Breast epithelium (tissue), 4 donors: ENCODE measurements at places on chromosomes 7 and 10. TPM values are rescaled to one million over a fixed set of nuclear protein-coding genes. Genes with fewer than 3 reads are reported as not detected.

The MACC1 gene
- total RNA-seq: 39.4 TPM

The TMEM72 gene
- total RNA-seq: not detected

The IL2RA gene
- 0.33 TPM for total RNA-seq

The SEC24C gene
- total RNA-seq: 57.7 TPM

The TNS3 gene
- total RNA-seq: 41.0 TPM

The SFMBT2 gene
- total RNA-seq: 3.5 TPM

The HOXA4 gene
- 2.0 TPM for total RNA-seq

The UCMA gene
- not detected for total RNA-seq

The ZPBP gene
- total RNA-seq: not detected

The EGFR gene
- 61.9 TPM for total RNA-seq

The ITPRID1 gene
- not detected for total RNA-seq

- DNase-seq: no peak
Measured at GRCh38 chr7:49159536-49159935, 235.2 kb downstream of the CDC14C start.

GRCh38 chr7:30984359-30985107 is 20.8 kb downstream of the GHRHR start:
- DNase-seq: no peak

DNA sequence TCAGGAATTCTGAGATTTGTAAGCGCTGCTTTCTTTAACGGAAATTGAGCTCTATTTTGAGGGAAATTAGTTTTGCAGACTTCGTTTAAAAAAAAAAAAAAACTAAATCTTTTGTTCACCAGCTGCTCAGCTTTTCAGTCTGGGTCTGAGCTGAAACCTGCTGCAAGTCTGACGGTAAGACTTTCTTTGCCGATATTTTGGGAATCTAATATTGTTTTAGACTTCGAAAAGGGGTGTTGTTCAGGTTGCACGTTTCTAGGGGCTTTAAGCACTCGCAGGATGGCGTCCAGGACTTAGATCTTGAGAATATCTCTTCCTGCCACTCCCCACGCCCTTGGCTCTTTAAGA is 1.8 kb upstream of the MEOX2 start:
- no peak for DNase-seq

- DNase-seq: no peak
Measured at GRCh38 chr7:72243329-72243728, 168.8 kb downstream of the CALN1 start.

DNA sequence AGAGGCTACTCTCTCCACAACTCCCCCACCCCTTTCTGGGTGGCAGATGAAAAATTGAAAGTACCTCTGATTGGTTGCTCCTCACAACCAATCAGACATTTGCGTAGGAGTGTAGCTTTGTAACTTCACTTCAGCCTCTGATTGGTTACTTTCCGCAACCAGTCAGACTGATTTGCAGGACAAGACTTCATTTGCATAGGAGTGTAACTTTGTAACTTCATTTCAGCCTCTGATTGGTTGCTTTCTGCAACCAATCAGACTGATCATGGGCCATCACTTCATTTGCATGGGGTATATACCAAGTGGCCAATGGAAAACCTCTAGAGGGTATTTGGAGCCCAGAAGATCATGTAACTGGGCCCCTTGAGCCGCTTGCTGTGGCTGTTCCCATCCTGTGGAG is 25.6 kb downstream of the CDNF start:
- DNase-seq: no peak

DNA sequence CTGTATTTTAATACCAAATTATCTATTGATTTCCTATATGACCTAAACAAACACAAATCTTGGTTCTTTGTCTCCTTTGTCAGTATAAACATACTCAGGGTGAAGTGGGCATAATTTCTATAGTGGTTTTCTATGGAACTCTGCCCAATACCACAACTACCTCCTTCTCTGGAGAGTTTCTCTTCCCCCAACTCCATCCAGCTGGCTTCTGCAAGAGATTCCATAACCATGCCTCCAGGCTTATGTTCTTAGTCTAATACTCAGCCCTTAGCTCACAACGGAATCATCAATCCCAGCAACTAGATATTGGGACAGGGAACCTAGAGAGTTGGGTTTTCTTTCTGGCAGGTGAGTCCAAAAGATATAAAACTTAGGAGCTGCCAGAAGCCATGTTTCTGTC is 127.3 kb downstream of the TRIL start:
- no peak for DNase-seq

- DNase-seq: no peak
Measured at GRCh38 chr10:71819441-71819861, 31.6 kb downstream of the PSAP start.

DNA sequence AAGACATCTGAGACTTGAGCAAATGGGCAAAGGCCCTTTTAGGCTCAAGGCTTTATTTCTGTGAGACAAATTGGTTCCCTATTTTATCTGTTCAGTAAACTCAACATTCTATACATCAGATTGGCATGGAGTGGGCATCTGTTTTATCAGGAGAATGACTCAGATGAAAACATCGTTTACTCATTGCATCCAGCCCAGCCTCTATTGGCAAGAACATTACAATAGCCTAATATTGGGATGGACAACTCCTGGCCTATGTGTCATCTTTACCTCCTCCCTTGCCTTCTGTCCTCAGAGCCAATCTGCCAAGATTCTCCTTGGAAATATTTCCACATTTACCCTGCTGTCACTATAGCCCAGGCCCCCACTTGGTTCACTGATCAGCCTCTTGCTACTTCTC is 5.5 kb upstream of the BLNK start:
- DNase-seq: no peak

- no peak for DNase-seq
Measured at GRCh38 chr7:33472348-33473025, 343.1 kb downstream of the BBS9 start.

DNA sequence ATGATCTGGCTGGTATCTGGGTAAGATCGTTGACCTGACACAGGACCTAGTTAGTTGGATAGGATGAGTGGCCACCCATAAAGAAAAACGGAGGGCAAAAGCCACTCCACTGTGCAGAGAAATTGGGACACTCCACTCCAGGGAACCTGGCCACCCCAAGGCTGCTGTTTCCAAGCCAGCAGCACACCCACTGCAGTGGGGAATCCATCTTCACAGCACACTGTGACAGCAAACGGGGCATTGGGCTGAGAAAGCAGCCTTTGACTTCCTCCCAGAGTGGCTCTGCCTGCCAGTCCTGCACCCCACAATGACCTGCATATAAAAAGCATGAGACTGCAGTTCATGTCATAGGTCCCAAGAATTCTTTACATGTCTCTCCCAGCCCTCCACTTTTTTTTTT is 52.9 kb downstream of the MTPN start:
- DNase-seq: no peak

DNA sequence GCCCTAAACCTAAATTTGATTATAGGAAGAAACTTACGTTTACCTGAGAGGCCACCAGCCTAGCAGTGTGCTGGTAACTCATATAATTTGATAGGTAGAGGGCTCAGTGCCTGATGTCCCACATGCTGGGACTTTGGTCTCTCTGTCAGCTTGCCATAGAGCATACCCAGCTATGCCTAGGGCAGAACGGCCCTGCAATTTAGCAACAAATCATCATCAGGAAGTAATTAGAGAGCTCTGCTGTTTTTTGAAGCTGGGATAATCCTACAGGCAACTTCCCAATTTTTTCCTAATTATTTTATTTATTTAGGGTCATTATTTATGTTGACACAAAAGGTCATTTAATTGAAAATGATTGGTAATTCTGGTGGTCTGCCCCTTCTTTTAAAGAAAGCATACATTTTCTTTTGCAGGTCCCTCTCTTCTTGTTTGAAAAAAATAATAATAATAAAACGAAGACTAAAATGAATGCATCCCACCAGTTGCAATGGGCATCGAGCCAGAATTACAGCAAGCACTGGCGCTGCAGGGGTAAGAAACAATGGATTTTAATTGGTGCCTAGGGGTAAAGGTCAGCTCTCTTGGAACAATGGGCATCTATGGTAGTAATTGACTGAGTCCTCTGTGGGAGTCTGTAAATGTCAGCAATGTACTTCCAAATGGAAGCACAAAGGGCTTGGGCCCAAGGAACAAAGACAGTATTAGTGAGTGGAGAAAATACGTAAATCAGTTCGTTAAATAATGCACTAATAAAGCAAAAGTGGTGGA is 348.0 kb downstream of the SORCS1 start:
- no peak for DNase-seq

DNA sequence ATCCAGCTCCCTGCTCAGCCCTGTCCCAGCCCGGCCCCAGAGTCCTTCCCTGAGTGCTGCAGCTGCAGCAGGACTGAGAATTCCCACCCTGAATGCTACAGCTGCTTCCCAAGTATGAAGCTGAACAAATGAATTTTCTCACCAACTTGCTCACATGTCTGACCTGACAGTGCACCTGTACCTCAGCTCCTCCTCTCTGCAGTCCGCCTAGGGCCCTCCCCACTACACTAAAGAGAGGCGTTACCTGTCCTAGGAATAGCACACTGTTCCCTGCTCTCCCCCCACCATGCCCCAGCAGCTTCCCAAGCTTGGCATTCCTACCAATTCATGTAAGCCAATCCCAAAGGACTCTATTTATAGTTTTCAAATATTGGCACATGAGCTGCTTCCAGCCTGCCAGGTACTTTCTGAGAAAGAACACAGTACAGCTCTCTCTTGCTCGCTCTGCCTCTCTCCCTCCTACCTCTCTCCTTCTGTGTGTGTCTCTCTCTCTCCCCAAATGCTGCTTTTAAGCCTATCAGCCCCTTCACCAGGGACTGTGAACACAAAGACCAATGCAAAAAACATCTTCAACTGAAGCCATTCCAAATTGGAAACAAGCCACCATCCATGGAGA is 400.1 kb downstream of the TNS3 start:
- DNase-seq: no peak

GRCh38 chr7:11281953-11282352 is 308.3 kb downstream of the PHF14 start:
- no peak for DNase-seq

GRCh38 chr10:14093730-14094484 is 236.8 kb downstream of the FRMD4A start:
- DNase-seq: no peak

GRCh38 chr10:124646483-124647352 is 97.5 kb downstream of the FAM53B start:
- DNase-seq: no peak

- no peak for DNase-seq
Measured at GRCh38 chr7:5567790-5568189, 144.2 kb upstream of the TNRC18 start.

DNA sequence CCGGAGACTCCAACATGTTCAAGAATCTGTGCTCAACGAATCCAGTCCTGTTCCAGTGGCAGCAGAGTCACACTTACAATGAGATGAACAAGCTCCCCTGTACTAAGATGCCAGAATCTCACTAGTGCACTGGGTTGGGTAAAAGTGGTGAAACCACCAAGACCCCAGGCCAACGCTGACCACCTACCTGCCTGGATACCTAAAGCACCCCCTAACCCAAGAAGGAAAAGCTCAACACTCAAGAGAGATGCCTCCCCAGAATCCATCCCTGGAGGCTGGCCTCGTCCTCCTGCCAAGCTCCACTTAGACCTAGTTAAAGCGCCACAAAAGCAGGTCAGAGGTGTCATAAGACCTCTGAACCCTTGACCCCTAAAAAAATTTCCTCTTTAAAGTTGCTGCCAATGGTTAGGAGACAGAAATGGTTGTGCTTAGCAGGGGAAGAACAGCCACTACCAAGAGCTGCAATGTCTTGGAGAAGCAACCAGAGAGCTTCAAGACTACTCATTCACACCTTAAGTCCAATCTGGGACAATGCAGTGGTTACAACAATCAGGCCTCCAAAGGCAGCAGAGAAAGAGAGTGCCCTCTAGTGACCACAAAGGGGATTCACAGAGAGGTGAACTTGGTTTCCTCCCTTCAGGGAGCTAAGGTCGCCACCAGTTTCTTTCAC is 94.6 kb upstream of the MACROH2A2 start:
- DNase-seq: no peak

- peak; percentile 55 for DNase-seq
Measured at GRCh38 chr7:51160990-51161615, 155.5 kb downstream of the COBL start.

DNA sequence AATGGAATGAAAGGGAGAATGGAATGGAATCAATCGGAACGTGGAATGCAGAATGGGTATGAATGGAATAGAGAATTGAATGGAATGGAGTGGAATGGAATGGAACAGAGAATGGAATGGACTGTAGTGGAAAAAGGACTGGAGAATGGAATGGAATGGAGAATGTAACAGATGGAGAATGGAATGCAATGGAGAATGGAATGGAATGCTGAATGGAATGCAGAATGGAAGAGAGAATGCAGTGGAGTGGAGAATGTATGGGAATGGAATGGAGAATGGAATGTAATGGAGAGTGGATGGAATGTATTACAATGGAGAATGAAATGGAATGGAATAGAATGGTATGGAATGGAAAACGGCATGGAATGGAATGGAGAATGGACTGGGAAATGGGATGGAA is 96.9 kb downstream of the NSUN6 start:
- DNase-seq: no peak

DNA sequence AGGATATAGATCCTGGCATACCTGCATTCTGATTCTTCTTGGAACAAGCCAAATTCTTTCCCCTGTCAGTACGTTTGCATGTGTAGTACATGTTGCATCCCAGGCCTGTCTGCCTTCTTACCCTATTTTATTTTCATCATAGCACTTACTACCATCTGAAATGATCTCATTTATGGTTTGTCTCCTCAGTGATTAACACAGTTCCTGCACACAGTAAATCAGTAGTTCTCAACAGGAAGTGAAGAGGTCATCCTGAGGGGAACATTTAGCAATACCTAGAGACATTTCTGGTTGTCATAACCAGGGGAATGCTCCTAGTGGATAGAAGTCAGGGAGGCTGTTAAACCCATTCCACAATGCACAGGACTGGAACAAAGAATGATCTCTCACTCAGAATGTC is 38.2 kb upstream of the SLC26A4 start:
- no peak for DNase-seq

- DNase-seq: no peak
Measured at GRCh38 chr7:140322759-140323158, 75.6 kb downstream of the SLC37A3 start.

- no peak for DNase-seq
Measured at GRCh38 chr7:55374213-55374612, 9.1 kb downstream of the LANCL2 start.

- no peak for DNase-seq
Measured at GRCh38 chr7:152383341-152384234, 52.2 kb downstream of the KMT2C start.

- DNase-seq: no peak
Measured at GRCh38 chr10:78650122-78650521, 418.6 kb upstream of the ZMIZ1 start.

- DNase-seq: no peak
Measured at GRCh38 chr7:98238076-98238475, 14.0 kb downstream of the TECPR1 start.
